ENCODE measurements at places on chromosomes 4 and X. TPM values are rescaled to one million over a fixed set of nuclear protein-coding genes. Genes with fewer than 3 reads are reported as not detected.

DNA sequence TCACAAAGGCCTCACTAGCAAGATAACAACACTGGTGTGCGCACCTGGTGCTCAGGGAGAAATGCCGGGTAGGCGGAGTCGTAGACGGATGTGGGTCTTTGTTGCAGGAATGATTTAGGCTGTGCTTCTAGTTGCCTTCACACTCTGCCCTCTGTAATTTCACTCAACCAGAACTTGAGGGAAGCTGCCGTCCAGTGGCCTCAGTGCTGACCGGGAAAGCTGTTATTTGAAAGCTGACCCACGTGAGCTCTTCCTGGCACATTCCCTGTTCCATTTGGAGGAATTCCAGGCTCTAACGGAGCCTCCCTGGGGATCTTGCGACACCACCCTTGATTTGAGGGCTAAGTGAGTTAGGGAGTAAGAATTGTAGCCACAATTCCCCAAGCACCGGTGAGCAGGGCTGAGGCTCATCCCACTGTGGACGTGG, 15.9 kb downstream of the SH3TC1 start:
- H3K4me3 ChIP-seq: no peak overlapping the region
- no peak for DNase-seq
- H3K4me1 ChIP-seq: no peaks in the 10 kb centered on the region

GRCh38 chr4:174279433-174280155, 3.9 kb downstream of the FBXO8 start:
- H3K4me1 ChIP-seq: peaks cover 8% of the 10 kb centered on the region
- no peak for DNase-seq
- H3K27me3 ChIP-seq: no peaks in the 10 kb centered on the region
- H3K36me3 ChIP-seq: no peaks in the 10 kb centered on the region
- no peak overlapping the region for H3K4me3 ChIP-seq

- no peak overlapping the region for H3K4me3 ChIP-seq
- no peaks in the 10 kb centered on the region for H3K27me3 ChIP-seq
Observed at GRCh38 chrX:13994104-13994503, 35.6 kb downstream of the GEMIN8 start.

- H3K27ac ChIP-seq: no peak overlapping the region
- no peaks in the 10 kb centered on the region for H3K27me3 ChIP-seq
- H3K36me3 ChIP-seq: no peaks in the 10 kb centered on the region
- H3K4me1 ChIP-seq: no peaks in the 10 kb centered on the region
Observed at GRCh38 chrX:119008110-119008744, 33.8 kb downstream of the LONRF3 start.

- no peaks in the 10 kb centered on the region for H3K36me3 ChIP-seq
- H3K4me1 ChIP-seq: no peaks in the 10 kb centered on the region
- H3K4me3 ChIP-seq: no peak overlapping the region
- no peak for DNase-seq
- no peak overlapping the region for H3K27ac ChIP-seq
Observed at GRCh38 chr4:16588651-16589050, 309.8 kb downstream of the LDB2 start.

SMIM10 gene
- total RNA-seq: not detected

DNA sequence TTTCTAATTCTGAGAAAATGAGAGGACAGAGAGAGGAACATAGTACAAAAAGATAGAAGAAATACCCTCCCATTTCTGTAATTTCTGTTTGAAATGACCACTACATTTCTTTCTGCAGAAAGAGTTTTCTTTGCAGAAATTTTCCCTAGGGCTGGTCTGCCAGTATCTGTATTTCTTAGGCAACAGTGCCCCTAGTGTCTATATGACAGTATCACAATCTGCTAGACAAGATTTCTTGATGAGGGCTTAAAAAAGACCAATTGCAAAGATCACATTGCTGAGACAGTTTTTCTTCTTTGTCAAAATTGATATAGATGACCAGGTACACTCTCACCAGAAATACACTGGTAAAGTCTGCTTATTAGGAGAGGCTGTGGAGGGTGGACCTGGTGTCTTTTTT, 81.0 kb upstream of the ZDHHC15 start:
- no peak overlapping the region for H3K27ac ChIP-seq
- no peak for DNase-seq
- H3K4me3 ChIP-seq: no peak overlapping the region
- H3K27me3 ChIP-seq: no peaks in the 10 kb centered on the region
- H3K4me1 ChIP-seq: no peaks in the 10 kb centered on the region

- no peaks in the 10 kb centered on the region for H3K27me3 ChIP-seq
- no peak for DNase-seq
- no peak overlapping the region for H3K27ac ChIP-seq
- no peak overlapping the region for H3K4me3 ChIP-seq
- H3K36me3 ChIP-seq: peaks cover 50% of the 10 kb centered on the region
Observed at GRCh38 chr4:184641022-184641421, 8.2 kb downstream of the CASP3 start.

GRCh38 chr4:158008551-158009218, 164.1 kb downstream of the GASK1B start:
- no peak overlapping the region for H3K27ac ChIP-seq
- H3K36me3 ChIP-seq: no peaks in the 10 kb centered on the region
- no peaks in the 10 kb centered on the region for H3K27me3 ChIP-seq
- no peak overlapping the region for H3K4me3 ChIP-seq
- no peaks in the 10 kb centered on the region for H3K4me1 ChIP-seq

- DNase-seq: no peak
- no peaks in the 10 kb centered on the region for H3K36me3 ChIP-seq
- H3K27me3 ChIP-seq: no peaks in the 10 kb centered on the region
Observed at GRCh38 chr4:174461466-174462106, 60.7 kb downstream of the HPGD start.

DNA sequence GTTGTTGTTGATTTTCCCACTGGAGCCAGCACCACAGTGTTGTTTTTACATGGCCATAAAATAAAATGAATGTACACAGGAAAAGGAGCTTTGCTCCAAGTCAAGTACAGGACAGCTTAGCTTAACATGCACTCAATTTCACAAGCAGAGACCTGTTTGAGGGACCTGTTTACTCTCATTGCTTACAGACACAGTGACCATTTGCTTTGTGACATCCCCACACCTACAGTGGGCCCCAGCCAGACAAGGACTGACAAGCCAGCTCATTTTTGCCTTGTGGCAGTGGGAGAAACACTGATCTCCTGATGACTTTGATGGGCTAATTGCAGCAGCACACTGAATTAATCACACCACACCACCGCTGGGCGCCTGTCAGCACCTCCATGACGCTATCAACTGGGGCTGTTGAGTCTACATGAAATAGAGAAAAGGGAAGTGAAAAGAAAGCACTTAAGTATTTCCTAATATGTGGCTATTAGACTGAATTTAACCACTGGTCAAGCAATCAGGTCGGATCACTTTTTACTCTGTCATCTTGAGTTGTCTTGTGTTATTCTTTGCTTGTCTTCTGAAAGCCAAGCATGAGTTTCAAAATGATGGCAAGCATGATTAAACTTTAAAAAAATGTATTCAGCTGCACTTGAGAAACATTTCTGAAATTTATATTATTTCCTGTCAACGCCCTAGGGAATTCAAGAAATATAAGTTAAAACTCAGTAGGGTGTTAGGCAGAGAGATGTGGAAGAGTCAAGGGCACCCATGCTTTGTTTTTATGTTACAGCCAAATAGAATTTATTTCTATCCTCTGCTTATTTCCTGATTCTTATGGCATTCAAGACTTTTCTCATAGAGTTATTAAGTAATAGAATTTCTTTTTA, 557.7 kb downstream of the RAB28 start:
- no peaks in the 10 kb centered on the region for H3K36me3 ChIP-seq
- DNase-seq: no peak
- no peaks in the 10 kb centered on the region for H3K27me3 ChIP-seq
- no peak overlapping the region for H3K4me3 ChIP-seq
- no peaks in the 10 kb centered on the region for H3K4me1 ChIP-seq
- no peak overlapping the region for H3K27ac ChIP-seq

- no peaks in the 10 kb centered on the region for H3K4me1 ChIP-seq
- no peaks in the 10 kb centered on the region for H3K27me3 ChIP-seq
- no peak overlapping the region for H3K4me3 ChIP-seq
- no peak overlapping the region for H3K27ac ChIP-seq
- no peak for DNase-seq
Observed at GRCh38 chr4:26432419-26432818, 57.9 kb downstream of the CCKAR start.

F8A1 gene
- total RNA-seq: 26.5 TPM

DNA sequence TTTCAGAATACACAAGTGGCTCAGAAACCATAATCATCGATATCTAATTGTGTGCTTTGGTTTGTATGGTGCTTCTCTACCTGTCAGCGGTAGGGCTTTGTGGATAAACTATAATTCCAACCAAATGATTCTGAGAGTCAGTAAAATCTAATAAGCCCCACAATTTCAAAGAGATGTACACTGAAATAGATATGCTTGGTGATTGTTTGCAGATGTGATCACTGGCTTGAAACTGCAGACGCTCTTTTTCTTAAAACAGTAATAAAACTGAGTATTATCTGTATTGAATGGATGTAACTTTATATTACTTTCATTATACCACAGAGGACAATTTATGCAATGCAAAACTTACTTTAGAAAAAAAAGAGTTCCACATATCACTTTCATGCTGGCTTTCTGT, 198.8 kb upstream of the ANXA10 start:
- no peak overlapping the region for H3K4me3 ChIP-seq
- no peak overlapping the region for H3K27ac ChIP-seq
- H3K27me3 ChIP-seq: no peaks in the 10 kb centered on the region
- H3K36me3 ChIP-seq: no peaks in the 10 kb centered on the region
- no peak for DNase-seq

UNC5C gene
- not detected for total RNA-seq

TCEAL5 gene
- not detected for total RNA-seq

DNA sequence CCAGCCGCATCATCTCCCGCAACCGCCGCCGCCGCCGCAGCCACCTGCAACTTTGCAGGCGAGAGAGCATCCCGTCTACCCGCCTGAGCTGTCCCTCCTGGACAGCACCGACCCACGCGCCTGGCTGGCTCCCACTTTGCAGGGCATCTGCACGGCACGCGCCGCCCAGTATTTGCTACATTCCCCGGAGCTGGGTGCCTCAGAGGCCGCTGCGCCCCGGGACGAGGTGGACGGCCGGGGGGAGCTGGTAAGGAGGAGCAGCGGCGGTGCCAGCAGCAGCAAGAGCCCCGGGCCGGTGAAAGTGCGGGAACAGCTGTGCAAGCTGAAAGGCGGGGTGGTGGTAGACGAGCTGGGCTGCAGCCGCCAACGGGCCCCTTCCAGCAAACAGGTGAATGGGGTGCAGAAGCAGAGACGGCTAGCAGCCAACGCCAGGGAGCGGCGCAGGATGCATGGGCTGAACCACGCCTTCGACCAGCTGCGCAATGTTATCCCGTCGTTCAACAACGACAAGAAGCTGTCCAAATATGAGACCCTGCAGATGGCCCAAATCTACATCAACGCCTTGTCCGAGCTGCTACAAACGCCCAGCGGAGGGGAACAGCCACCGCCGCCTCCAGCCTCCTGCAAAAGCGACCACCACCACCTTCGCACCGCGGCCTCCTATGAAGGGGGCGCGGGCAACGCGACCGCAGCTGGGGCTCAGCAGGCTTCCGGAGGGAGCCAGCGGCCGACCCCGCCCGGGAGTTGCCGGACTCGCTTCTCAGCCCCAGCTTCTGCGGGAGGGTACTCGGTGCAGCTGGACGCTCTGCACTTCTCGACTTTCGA, 654 bp downstream of the ATOH1 start:
- peaks cover 6% of the 10 kb centered on the region for H3K4me1 ChIP-seq
- no peak overlapping the region for H3K4me3 ChIP-seq
- H3K27me3 ChIP-seq: peaks cover 34% of the 10 kb centered on the region
- no peak overlapping the region for H3K27ac ChIP-seq

DNA sequence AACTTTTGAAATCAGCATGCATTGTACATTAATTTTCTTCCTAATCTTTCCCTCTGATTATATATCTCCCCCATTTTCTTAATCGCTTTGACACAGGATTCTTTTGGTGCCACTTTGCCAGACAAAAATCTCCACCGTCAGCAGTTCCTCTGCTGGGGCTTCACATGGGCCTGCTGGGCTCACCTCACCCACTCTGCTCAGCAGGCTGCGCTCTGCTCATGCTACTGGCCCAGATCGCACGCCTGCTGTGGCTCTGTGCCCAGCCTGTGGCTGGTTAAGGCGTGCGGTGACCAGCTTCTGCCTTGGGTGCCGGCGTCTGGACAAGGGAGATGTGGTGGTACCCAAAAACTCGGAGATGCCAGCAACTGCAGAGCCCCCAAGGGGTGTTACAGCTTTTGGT, 31.1 kb downstream of the UCHL1 start:
- no peaks in the 10 kb centered on the region for H3K27me3 ChIP-seq
- no peaks in the 10 kb centered on the region for H3K36me3 ChIP-seq
- DNase-seq: no peak

DNA sequence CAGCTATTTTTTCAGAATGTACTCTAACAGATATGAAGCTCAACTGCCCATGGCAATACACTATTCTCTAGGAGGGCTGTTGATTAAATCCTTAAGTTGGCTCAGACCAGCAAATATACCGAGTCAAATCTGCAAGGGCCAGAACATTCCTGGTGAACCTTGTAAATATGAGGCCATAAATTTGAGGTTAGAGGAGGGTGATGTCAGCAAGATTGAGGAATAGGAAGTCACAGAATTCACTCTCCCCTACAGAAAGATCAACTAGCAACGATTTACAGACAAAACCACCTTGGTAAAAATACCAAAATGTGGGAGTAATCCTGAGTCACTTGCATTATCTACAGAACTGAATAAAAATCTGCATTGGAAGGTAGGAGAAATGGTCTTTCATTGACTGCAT, 399.3 kb downstream of the GPM6A start:
- no peak for DNase-seq
- no peak overlapping the region for H3K27ac ChIP-seq
- no peak overlapping the region for H3K4me3 ChIP-seq

GRCh38 chr4:3791910-3792542, 25.8 kb downstream of the ADRA2C start:
- H3K27me3 ChIP-seq: no peaks in the 10 kb centered on the region
- no peak overlapping the region for H3K27ac ChIP-seq
- no peaks in the 10 kb centered on the region for H3K4me1 ChIP-seq
- DNase-seq: peak; percentile 8

- no peaks in the 10 kb centered on the region for H3K36me3 ChIP-seq
- no peak overlapping the region for H3K4me3 ChIP-seq
- no peaks in the 10 kb centered on the region for H3K27me3 ChIP-seq
- DNase-seq: no peak
- H3K27ac ChIP-seq: no peak overlapping the region
- H3K4me1 ChIP-seq: peaks cover 4% of the 10 kb centered on the region
Observed at GRCh38 chrX:72051589-72051988, 80.1 kb downstream of the RTL5 start.

MAGEA2 gene
- not detected for total RNA-seq

MMGT1 gene
- total RNA-seq: 23.2 TPM

DNA sequence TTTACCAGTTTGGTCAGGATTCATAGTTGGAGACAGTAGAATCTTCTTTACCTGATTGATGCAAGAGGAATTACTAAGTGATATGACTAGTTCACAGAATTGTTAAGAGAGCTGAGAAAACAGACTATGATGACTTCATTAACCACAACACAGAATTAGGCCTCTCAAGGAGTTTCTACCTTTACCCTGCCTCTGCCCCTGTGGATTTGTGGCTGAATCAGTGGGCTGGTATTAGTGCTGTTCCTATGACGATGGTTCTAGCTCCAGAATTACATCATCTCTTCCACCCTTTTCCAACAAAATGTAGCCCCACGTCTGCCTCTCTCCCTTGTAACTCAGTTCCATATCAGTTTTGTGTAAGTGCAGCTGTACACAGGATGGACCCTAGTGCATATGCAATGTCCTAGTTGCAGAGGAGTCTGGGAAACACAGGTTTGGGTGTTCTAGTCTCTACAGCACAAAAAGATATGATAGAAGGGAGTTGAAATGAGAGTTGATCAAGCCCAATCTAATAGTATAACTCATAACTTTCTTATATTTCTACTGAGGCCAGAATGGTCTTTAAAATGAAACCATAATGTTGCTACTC, 99.3 kb downstream of the ANXA5 start:
- no peak overlapping the region for H3K27ac ChIP-seq
- no peaks in the 10 kb centered on the region for H3K36me3 ChIP-seq
- DNase-seq: no peak
- H3K4me3 ChIP-seq: no peak overlapping the region
- no peaks in the 10 kb centered on the region for H3K4me1 ChIP-seq
